Activated effector memory CD4-positive, alpha-beta T cell treated with Interleukin-2 at 50 U/mL for 16 hours (primary cell): ENCODE measurements at places on chromosomes 13 and 19.
A peak's percentile ranks its signal among the peaks of the same experiment; 100 is the strongest.

DNA sequence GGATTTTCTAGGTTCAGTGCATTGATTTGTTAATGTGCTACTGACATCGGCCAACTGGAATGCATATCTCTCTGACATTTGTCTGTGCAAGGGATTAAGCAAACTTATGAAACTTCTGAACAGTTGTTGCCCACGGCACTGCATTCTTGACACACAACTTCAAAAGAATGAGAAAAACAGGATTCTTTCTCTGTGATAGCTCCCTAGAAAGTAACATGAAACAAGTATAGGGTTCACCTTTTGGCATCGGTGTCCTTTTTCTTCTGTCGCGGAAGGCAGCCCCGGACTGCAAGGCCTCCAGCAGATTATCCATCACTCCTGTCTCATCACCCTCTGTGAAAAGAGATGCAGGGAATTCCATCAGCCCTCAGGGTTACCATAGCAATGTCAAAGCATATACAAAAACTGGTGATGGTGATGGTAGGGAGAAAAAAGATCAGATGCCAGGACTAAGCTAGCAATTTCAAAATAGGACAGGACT lies 389.2 kb downstream of the DIAPH3 start:
- DNase-seq: no peak

- DNase-seq: no peak
Measured at GRCh38 chr19:29076963-29077362, 136.0 kb downstream of the UQCRFS1 start.

DNA sequence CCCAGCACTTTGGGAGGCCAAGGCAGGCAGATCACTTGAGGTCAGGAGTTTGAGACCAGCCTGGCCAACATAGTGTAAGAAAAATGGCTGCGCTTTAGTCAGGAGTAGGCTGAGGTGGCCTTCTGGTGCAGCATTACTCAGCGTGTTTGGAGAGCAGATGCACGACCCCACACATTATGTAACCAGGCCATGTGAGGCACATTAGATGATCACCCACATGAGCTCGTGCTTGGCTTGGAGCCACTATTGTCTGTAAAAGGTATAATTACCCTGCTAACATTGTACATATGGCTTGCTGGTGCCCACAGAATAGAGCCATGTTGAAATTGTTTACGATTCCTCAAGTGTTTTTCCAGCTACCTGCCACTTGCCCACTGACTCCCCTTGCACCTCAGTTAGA lies 24.0 kb upstream of the SCEL start:
- no peak for DNase-seq

- DNase-seq: peak; percentile 16
Measured at GRCh38 chr13:24625870-24626849, 54.0 kb upstream of the ATP12A start.

DNA sequence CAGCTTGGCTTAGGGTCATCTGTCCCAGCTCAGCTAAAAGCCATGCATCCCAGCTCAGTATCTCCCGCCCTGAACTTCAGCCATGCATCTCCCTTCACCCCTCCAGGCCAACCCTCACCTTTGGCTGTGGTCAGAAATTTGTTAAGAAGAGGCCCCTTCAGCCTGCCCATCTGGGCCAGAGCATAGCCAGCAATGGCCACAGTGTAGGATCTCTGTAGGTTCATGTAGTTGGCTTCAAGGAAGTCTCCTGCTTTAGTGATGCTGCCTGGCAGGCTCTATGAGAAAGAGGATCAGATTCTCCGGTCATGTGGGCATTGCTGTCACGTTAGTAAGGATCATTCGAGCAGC lies 16.6 kb upstream of the TNFSF14 start:
- no peak for DNase-seq

- DNase-seq: no peak
Measured at GRCh38 chr19:3977242-3978143, 6.6 kb upstream of the DAPK3 start.

DNA sequence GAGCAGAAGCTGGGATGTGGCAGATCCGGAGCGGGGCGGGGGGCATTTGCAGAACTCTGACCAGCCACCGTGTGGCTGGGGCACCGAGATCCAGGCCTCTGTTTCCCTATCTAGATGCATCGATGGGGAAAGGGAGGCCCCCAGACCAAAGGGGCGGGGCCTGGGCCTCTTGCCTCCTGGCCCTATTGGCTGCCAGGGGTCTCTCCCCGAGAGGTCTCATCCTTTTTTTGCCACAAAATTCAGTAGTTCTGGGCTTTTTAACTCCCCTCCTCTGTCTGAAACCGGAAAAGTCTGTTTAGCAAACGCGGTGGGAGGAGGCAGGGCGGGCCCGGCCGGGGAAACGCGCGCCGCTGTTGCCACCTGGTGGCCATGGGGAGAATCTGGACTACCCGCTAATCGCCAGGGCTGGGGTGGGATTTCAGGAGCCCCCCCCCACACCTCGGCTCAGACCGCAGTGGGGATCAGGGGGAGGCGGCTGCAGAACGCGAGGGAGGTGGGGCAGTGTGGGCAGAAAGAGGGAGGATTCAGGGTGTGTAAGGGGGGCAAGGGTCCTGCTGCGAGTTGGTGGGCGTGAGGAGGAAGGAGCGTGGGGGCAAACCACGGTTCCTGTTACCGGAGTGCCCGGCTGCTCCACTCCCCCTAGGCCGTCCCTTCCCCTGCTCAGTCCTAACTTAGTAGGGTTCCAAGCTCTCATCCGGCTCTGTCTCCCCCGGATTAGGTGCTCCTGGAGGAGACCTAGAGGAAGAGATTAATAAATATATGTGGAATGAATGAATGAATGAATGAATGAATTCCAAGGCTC lies 28.3 kb downstream of the IL12RB1 start:
- peak; percentile 71 for DNase-seq

DNA sequence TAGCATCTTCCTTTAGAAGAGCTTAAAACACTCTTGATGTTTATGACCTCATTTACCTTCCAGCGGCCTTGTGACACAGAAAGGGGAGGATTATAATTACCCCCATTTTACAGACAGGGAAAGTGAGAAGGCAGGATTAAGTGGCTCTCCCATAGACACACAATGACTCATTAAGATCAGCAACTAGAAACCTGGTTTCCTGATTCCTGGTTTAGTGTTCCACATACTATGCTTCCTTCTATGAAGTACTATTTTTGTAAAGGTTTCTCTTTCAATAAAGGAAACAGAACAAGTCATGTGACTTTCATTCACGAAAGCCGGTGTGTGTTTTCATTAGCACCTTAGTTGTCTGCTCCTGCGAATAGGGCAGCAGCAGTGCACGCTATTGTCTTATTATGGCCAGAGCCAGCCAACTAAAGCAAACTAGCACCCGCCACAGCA lies 8.3 kb downstream of the IRS2 start:
- no peak for DNase-seq

DNA sequence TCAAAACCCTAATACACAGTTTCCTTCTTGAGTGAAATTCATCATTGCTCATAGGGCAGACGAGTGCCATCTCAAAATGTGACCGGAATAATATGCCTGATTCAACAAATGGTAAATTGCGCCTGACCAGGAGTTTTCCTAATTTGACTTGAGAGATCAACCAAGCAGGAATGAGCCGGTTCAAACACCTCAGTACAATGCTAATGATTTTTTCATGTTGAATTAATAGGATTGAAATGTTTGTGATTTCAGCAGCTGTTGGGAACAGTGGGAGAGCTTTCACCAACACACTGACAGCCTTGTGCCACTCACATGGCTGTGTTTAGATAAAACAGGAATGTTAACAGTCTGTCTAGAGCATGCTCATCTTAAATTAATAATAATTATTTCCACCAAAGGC lies 484.8 kb downstream of the PCDH9 start:
- DNase-seq: no peak

GRCh38 chr19:3357992-3358688 lies 8.2 kb upstream of the NFIC start:
- DNase-seq: no peak
